ENCODE measurements at places on chromosomes 11 and 22.

- DNase-seq: no peak
Measured at GRCh38 chr11:15864026-15864805, 492.1 kb downstream of the SOX6 start.

- no peak for DNase-seq
Measured at GRCh38 chr11:18669711-18670110, 28.9 kb upstream of the TMEM86A start.

- DNase-seq: no peak
Measured at GRCh38 chr22:33598821-33599220, 321.5 kb downstream of the LARGE1 start.

DNA sequence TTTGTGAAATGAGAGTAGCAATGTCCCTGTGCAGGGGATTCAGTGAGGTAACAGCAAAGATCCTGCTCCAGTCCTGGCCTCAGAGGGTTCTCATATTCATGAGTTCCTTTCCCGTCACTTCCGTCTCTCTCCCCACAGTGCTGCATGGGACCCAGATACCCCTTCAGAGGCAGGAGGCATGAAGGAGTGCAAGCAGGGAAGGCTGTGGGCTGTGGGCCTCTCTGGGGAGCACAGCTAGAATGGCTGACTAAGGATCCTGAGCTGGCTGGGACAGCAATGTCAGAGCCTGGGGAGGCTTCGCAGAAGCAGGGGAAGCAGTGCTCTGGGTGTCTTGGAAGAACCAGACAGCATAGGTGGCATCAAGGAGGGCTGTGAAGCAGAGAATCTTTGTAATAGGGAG is 13.0 kb downstream of the PKNOX2 start:
- DNase-seq: no peak

DNA sequence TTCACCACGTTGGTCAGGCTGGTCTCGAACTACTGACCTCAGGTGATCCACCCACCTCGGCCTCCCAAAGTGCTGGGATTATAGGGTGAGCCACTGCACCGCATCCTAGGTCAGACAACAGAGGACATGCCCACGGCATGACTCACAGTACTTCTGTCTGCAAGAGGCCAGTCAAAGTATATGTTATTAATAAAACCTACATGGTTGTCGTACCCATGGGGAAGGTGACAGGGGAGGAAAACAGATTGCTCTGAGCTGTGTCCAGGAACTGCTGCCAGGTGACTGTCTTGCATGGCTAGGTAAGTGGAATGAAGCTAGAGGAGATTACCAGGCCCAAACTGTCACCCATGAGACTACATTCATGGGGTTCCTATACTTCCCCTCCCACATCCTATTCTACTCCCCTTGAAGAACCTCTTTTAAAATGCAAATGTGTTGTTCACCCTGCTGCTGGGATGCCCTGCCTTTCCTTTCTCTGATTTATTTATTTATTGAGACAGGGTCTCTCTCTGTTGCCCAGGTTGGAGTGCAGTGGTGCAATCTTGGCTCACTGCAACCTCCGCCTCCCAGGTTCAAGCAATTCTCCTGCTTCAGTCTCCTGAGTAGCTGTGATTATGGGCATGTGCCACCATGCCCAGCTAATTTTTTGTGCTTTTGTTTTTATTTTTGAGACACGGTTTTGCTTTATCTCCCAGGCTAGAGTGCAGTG is 2.0 kb upstream of the NLRX1 start:
- no peak for DNase-seq

DNA sequence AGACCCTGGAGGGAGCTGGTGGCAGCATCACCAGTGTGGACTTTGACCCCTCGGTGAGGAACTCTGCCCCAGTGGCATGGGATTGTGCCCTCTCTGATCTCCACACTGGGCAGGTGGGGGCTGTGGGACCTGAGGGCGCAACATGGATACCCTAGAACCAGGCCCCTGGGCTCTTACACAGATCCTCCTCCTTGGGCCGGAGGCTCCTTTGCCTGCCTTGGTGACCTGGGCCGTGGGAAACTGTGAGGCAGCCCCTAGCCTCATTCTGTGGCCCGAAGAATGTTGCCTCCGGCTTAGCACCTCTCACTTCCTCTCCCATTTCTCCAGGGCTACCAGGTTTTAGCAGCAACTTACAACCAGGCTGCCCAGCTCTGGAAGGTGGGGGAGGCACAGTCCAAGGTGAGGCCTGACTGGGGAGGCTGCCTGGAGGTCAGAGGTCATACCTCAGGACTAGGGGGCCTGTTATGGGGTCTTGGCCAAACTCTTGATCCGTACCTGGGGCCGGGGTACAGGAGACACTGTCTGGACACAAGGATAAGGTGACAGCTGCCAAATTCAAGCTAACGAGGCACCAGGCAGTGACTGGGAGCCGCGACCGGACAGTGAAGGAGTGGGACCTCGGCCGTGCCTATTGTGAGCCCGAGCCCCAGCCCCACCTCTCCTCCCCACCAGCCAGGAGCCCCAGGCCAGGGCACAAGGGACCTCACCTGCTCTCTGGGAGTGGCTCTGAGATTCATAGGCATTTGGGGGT is 12.2 kb downstream of the ATG16L2 start:
- DNase-seq: no peak

DNA sequence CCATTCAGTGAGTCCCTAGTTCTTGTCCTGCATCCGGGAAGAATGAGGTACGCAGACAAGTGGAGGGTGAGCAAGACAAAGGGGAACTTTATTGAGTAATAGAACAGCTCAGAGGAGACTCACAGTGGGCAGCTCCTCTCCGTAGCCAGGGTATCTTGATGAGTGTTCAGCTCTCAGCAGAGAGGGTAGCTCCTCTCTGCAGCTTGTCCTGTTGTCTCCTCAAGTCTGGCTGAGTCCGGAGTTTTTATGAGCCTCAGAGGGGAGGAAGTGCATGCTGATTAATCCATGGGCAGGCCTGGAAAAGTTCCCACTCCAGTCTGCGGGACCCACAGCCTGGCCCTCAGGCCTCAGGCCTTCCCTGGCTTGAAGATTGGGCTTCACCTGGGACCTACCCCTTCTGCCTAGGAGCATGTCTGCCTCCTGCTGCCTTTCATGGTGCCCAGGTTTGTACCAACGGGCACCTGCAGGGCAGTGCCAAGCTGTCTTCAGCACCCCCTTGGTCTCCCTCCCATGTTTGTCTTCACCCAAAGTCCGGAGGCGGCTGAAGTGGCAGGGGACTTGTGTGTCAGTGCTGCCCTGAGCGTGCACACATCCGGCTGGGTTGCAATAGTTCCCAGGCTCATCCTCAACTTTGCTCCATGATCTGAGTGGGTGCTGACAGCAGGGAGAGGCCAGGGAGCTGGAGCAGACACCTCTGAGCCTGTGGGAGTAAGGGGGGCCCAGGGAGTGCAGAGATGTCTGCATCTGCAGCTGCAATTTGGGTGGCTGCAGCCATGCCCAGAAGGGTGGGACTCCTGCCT is 134.2 kb downstream of the LDLRAD3 start:
- DNase-seq: no peak

DNA sequence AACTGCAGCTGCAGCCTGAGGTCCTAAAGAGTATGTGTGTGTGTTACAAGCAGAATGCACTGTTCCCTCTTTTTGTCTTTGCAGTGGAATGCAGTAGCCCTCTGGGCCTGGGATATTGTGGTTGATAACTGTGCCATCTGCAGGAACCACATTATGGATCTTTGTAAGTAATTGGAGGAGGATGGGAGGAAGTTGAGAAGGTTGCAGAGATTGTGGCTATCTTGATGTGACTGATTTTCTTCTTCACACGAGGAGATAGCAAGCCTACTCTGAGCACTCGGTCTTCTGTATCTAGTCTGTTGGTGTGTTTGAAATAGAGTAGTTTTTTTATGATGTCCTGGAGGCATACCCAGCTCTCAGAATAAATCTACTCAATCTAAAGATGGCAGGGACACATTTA is 2.3 kb downstream of the RBX1 start:
- DNase-seq: no peak

GRCh38 chr11:88246696-88247095 is 71.5 kb upstream of the RAB38 start:
- no peak for DNase-seq

DNA sequence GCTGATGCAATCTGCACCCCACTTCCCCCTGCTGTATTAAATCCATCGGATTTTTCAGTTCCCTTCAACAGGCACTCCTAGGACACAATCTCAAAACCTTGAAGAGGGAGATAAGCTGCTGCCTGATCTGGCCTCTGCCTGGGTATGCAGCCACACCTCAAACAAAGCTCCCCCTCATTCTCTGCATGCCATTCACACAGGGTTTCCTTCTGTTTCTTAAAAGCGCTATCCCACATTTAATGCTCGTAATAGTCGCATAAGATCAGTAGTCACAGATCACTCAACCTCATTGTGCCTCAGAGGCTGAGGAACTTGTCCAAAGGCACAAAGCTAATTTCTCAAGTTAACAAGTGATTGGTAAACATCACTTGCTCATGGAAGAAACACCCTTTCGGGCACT is 34.0 kb downstream of the UQCR10 start:
- DNase-seq: no peak

- no peak for DNase-seq
Measured at GRCh38 chr11:40337118-40337517, 1122.3 kb downstream of the LRRC4C start.

DNA sequence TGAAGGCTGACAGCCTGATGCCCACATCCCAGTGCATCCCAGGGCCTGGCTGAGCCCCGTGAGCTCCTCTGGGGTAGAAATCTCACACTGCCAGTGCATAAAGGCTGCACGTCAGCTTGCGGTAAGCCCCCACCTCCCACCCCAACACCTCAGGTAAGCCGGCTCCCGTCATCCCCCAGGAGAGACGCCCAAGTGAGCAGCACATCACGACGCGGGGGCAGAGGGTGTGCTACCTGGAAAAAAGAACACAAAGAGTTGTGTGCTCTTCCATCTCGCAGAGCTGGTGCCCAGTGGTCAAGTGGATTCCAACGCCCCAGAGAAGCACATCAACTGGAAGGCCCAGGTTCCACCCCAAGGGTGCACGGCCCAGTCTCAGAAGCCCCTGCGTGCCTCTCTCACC is 50.0 kb downstream of the IGSF9B start:
- no peak for DNase-seq

DNA sequence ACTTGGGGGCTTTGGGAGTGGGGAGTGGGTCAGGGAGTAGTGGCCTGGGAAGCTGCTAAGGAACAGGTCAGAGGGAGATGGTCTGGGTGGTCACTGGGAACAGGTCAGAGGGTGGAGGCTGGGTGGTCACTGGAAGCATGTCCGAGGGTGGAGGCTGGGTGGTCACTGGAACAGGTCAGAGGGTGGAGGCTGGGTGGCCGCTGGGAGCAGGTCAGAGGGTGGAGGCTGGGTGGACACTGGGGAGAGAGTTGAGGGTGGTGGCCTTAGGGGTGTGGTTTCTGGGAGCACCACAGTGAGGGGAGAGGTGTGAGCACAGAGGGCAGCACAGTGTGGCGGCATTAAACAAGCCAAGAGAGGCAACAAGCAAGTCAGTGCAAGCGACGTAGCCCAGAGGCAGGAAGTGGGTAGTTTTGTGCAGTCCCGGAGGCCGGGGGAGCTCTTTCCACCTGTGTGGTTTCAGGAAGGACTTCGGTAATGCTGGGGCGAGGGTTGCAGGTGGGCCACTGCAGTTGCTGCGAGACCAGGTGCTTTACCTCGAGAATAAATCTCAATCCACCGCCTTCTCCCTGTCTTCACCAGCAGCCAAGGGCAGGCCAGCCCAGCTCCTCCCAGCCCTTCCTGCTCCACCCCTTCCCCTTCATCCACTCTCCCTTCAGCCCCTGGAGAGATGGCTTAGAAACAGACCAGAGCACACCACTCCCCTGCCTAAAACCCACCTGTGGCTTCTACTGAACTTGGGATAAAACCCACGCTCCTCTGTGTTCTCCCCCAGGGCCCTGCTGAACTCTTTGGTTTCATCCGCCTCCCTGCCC is 3.2 kb upstream of the CACNA1I start:
- no peak for DNase-seq

- no peak for DNase-seq
Measured at GRCh38 chr11:37557990-37558389, 960.0 kb upstream of the RAG2 start.

GRCh38 chr11:121453589-121454299 is 977 bp upstream of the SORL1-AS1 start:
- DNase-seq: no peak

- DNase-seq: no peak
Measured at GRCh38 chr22:38631724-38632123, 24.5 kb downstream of the FAM227A start.

DNA sequence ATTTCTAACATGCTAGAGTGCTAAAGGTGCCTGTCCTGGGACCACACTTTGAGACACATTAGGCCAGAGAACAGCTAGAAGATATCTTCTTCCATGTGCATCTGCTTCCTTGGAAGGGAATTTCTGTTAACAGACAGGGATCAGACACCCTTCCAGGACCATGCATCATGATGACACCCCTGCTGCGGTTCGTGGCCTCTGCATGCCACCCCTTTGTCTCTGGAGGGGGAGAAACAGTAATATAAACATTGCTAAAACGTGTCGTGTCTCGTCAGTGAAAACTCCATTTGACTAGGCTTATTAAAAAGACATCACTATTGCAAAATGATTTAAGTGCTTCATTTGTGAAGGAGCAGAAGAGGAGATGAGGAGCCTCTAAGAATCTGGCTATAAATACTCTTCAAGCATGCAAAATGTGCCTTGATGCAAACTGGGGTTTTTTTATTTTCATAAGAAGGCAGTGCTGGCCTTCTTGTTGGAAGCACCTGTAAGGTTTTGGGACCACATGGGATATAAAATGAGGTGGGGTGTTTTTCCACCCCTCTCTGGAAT is 141.6 kb downstream of the MYO18B start:
- DNase-seq: no peak

DNA sequence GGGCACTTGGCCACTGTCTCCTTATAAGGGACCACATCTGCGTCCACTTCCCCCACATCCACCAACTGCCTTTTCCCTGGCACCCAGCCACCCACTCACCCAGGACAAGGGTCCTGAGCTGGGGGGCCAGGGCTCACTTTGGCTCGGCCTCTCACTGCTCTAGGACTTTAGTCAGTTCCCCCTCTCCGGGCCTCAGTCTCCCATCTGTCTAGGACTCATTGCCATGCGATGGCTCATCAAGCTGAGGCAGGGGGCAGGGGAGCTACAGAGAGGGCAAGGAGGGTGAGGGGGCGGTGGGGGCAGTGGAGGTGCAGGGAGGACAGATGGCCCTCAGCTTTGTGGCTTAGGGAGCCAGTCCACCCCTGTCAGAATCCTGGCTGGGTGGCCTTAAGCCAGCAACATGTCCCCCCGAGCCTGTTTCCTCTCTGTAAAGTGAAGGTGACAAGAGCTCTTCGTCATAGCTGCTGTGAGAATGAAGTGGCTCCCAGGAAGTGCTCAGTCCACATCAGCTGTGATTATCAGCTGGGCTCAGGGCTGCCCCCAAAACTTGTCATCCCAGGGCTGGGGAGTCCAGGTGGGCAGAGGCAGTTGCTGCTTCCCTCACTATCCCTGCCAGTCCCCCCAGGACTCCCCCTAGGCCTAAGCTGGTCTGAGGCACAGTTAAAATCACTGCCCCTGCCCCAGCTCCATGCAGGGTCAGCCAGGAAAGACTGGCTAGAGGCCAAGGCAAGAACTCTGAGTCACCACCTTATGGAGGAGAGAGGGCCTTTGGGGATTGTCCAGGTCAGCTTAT is 14.9 kb downstream of the RAC2 start:
- DNase-seq: no peak
